Upper lobe of left lung (tissue), 6 donors: ENCODE measurements at places on chromosomes 13 and 19.

- no peak for DNase-seq
Observed at GRCh38 chr13:48448285-48448958, 35.5 kb upstream of the LPAR6 start.

- no peak for DNase-seq
Observed at GRCh38 chr13:80677227-80677626, 336.3 kb upstream of the SPRY2 start.

GRCh38 chr19:6494438-6495036, 7.6 kb downstream of the TUBB4A start:
- no peak for DNase-seq

- DNase-seq: no peak
Observed at GRCh38 chr19:42657556-42657955, 62.8 kb upstream of the CEACAM8 start.

- DNase-seq: no peak
Observed at GRCh38 chr13:58051807-58052375, 420.3 kb downstream of the PCDH17 start.

DNA sequence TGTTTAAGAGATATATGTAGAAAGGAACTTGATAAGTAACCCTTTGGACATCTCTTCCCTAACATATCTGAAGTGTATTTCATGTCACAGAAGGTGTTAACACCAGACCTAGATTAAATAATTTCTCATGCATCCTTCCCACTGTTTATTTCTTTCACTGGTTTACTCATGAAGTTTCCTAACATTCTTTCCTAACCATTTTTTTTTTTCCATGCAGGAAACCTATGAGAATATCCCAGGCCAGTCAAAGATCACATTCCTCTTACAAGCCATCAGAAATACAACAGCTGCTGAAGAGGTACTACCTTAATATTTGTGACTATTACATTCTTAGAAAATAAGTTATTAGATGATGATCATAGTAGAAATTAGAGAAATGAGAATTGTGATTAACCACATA, 28.8 kb downstream of the IPO5 start:
- DNase-seq: no peak

GRCh38 chr13:114043421-114044053, 69.7 kb upstream of the C13orf46 start:
- DNase-seq: peak; percentile 72

DNA sequence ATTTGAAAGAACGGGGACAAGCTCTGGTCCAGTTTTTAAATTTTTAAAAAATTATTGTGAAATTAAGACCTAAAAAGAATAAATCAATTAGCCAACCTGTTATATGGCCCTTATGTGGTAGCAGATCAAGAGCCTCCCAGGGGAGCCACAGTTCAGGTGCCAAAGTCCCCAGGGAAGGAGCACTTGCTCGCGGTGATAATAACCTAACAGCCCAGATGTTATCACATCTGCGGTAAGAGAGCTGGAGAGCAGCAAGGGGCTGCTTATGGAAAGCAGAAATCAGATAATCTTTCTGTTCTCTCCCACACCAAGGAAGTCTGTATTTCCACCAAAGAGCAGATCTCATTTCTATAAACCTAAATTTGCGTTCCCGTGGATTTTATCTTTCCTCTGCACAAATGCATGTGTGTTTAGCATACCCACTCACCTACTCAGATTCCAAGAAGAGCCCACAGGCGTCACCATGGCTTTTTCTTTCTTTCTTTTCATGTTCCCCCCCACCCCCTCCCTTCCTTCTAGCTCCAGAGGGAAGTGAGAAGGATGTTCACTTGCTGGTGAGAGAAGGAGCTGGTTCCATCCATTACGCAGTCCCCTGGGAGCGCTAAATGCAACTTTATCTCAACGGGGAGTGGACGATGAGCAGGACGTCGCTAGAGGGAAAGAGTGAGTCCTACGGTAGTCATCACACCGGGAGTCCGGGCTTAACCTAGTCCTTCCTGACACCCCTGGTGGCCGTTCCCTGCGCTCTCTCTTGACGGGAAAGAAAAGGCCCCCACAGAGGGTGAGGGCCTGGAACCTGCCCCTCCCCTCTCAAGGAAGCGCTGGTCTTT, 1.6 kb upstream of the POU4F1 start:
- no peak for DNase-seq

- no peak for DNase-seq
Observed at GRCh38 chr13:65133094-65133493, 2097.0 kb downstream of the PCDH9 start.

DNA sequence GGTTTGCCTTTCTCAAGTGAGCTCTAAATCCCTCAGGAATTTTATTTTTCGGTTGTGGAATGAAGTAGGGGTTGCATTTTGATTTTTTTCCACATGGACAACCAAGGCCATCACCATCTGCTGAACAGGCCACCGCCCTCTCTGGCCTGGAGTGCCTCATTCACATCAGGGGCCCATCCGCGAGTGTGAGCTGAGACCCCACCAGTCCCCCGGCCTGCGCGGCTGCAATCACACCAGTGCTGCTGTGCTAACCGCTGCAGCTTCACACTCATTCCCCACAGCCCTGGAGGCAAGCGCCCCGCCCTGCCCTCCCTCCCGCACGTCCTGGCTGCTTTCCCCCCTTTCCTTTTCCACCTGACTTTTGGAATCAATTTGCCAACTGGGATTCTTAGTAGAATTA, 35.7 kb upstream of the ARHGEF7 start:
- peak; percentile 63 for DNase-seq

GRCh38 chr19:13207846-13208671, 57.8 kb downstream of the IER2 start:
- no peak for DNase-seq

- DNase-seq: no peak
Observed at GRCh38 chr19:27779954-27780353, 1433.0 kb downstream of the UQCRFS1 start.

- DNase-seq: peak; percentile 23
Observed at GRCh38 chr19:6803036-6803404, 30.5 kb downstream of the VAV1 start.

- DNase-seq: no peak
Observed at GRCh38 chr19:16075430-16076153, 703 bp upstream of the TPM4 start.

DNA sequence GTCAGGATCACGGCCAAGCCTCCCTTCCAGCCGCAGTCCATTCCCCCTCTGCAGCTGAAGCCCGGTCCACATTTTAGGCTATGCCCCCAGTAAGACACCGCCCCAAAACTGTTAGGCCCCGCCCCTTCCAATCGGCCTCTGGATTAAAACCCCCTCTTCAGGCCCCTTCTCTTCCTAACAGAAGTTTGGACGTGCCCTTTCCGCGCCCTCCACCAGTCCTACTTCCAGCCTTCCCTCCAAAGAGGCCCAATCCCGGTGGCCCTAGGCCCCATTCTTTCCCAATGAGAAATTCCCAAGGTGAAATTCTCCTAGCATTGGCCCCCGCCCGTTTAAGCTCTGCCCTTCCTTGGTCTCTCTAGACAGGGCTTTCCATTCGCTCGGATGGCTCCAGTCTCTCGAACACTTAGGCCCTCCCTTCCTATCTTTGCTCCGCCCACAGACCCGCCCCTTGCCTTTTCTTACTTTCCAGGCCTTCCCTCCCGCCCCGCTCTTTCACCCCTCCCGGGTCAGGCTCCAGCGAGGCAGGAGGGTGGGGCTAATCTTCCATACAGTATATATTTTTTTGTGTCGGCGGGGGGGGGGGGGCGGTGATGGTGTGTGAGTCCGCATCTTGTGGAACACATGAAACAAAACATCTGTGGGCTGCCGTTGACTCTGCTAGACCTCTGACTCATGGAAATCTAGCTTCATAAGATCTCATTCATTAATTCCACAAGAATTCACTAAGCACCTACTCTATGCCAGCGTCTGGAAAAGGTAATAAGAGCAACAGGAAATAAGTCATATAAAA, 13.6 kb downstream of the LTBP4 start:
- DNase-seq: no peak

- no peak for DNase-seq
Observed at GRCh38 chr13:33776239-33776881, 41.6 kb upstream of the RFC3 start.

- DNase-seq: no peak
Observed at GRCh38 chr19:42074513-42075363, 1.2 kb upstream of the ZNF574 start.

DNA sequence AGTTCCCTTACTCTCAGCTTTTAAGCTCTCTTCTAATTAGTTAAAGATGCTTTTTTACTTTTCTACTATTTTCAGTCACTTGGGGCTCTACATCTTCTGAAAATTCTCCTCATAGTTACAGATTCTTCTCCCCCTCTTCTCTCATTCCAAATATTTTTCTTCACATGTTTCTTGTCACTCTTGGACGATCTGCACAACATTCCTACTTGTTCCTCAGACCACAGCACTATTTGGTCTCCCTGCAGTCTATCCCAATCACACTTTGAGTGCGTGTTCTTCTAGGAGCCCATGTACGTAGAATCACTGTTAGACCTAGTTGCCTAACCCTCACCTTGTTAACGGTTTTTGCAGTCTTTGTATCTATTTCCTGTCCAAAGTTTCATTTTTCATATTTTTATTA, 222.5 kb upstream of the SPRY2 start:
- DNase-seq: no peak

GRCh38 chr13:113794764-113795173, 35.7 kb downstream of the TMEM255B start:
- DNase-seq: peak; percentile 77

DNA sequence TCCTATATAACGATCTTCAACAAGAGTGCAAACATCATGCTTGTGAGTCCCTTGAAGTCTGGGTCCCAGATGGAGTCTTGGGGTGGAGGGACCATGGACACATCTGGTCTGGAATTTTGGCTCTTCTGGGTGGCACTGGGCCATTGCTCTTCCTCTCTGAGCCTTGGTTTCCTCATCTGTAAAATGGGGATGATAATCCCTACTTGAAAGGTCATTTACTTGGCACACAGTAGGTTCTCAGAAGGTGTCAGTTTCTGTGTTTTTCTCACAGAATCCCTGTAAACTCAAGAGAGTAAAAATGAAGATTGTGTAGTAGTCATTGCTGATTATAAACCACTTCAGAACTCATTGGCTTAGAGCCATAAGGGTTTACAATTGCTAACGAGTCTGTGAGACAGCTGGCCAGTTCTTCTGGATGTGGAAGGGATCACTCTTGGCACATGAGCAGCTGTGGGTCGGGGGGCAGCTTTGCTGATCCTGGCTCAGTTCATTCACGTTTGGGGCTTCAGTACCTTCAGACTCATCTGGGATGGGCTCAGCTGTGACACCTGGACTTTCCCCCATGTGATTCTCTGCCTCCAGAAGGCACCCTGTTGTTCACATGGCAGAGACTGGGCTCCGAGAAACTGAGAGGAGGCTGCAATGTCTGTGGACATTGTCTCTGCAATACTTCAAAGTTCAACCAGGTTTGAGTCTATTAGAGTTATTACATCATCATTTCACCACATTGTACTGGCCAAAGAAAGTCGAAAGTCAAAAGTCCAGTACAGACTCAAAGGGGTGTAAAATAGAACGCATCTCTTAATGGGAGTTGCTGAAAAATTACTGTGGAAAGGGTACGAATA, 7.8 kb downstream of the CYP4F12 start:
- DNase-seq: no peak

DNA sequence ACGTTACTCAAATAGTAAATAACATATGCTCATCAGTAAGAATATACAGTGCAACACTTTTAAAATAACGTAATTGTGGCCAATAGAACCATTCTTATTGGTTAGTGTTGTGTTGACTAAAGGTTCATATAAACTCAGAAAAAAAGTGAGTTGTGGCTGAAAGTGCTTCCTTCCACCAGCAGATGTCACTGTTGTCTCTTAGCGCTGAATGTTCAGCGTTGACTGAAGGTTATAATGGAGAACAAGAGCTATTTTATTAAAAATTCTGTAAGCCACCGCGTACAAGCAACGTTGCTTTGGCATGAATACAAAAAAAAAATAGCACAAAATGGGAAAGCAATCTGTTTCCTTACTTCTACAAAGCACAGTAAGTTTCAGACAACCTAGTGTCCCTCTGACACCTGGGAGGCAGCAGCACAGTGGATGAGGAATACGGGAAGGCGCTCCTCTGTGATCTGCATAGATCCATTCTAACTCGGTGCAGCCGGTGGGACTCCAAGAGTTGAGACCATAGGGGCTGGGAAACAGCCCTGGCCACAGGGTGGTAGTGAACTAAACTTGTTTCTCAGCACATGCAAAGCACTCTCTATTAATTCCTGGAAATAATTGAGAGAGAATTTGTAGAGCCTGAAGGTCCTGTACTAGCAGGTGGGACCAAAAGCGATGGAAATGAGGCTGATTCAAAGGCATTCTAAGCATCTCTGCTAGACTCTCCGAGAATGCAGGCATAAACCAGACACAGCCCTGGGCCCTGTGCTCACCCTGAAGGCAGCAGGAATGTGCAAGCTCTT, 23.9 kb upstream of the OXGR1 start:
- no peak for DNase-seq

- DNase-seq: no peak
Observed at GRCh38 chr19:31330761-31331160, 18.5 kb downstream of the TSHZ3 start.

DNA sequence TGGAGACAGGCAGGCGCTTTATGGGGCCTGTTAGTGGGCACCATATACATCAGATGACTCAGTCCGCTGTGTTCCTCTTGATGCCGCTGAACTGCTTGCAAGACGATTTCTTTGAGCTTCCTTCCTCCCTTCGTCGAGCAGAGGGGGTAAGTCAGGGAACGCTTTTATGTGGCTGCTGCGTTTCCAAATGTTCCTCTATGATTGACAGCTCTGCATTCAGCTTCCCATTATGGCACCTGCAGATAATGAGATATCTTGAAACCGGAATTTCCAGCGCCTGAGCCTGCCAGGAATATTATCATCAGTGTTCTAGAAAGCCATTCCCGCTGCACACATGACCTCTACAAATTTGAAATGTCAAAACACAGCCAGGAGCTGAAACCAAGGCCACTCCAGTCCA, 257.0 kb downstream of the TSHZ3 start:
- no peak for DNase-seq

DNA sequence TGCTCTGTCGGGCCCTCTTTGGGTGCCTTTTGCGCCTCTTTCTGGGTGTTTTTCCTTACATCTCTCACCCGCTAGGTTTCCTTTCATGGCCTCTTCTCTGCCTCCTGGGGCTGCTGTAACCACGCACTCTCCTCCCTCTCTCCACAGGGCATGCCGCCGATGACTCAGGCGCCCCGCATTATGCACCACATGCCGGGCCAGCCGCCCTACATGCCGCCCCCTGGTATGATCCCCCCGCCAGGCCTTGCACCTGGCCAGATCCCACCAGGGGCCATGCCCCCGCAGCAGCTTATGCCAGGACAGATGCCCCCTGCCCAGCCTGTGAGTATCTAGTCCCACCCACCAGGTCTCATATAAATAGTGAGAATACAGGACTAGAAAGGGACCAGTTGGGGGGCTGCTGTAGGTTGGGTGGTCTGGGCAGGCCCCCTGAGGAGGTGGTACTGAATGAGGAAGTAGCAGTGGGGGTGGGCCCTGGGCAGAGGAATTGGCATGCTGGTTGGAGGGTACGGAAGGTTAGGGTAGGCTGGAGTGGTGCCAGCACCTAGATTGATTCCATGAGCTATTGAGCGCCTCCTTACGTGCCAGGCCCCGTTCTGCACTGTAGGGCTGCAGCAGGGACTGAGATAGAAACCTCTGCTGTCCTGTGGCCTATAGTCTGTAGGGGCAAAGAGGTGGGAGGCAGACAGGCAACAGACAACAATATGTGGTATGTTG, 11.9 kb downstream of the SNRPA start:
- no peak for DNase-seq
